ENCODE measurements at places on chromosomes 4 and X. TPM values are rescaled to one million over a fixed set of nuclear protein-coding genes. Genes with fewer than 3 reads are reported as not detected.

RPS6KA3 gene
- total RNA-seq = 70.5 TPM

VEGFC gene
- total RNA-seq = 19.0 TPM

PHEX gene
- 0.93 TPM for total RNA-seq

TRPC3 gene
- 2.1 TPM for total RNA-seq

PGAM4 gene
- total RNA-seq = not detected

SSX3 gene
- total RNA-seq = not detected

PCDH10 gene
- total RNA-seq = 0.41 TPM

GAGE12J gene
- not detected for total RNA-seq

FAM193A gene
- 28.9 TPM for total RNA-seq

GLOD5 gene
- total RNA-seq = 2.6 TPM

TMEM156 gene
- total RNA-seq = 1.2 TPM

All from upper lobe of right lung (tissue), 1 donor.